Activated T-helper 1 cell treated with anti-CD3 and anti-CD28 coated beads, Interleukin-2, amount 50 U/mL, for 16 hours (primary cell): ENCODE measurements at places on chromosomes 5 and 9.

DNA sequence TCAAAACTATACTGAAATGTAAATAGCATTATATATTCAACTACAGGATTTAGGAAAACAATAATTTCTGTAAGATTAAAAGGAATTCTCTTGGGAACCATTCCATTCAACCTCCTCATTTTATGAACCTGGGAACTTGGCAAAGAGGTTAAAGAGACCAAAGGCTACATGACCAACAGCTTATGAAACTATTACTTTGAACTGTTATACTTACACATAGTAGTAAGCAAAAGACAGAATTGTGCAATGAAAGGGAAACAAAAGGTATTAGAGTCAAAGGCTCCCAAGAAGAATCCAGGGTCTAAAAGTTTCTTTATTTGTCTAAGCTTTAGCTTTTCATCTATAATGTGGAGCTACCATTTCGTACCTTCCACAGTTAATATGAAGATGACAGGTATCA, 7.2 kb downstream of the C9orf72 start:
- DNase-seq, result no peak

GRCh38 chr5:127960270-127960691, 123.3 kb upstream of the SLC12A2 start:
- DNase-seq, result no peak

DNA sequence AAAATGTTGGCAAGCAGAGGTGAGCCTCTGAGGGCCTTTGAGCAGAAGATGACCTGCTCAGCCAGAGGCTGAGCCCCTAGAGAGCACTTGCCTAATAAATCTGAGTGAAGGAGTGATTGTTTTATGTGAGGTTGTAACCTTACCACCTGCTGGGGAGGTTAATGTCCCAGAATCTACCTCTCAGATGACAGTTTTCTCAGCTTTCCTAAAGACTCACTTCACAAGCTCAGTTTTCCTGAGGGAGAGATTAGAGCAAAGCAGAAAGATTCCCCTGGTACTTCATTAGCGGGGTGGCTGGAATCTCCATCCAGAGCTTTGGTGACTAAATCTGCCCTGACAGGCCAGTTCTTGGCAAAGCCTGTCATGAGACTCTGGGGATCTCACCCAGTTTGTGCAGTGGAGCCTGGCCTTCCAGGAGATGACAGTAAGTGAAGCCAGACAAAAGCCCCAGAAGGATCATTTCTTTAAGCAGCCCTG, 48.8 kb upstream of the GALNT10 start:
- no peak for DNase-seq

DNA sequence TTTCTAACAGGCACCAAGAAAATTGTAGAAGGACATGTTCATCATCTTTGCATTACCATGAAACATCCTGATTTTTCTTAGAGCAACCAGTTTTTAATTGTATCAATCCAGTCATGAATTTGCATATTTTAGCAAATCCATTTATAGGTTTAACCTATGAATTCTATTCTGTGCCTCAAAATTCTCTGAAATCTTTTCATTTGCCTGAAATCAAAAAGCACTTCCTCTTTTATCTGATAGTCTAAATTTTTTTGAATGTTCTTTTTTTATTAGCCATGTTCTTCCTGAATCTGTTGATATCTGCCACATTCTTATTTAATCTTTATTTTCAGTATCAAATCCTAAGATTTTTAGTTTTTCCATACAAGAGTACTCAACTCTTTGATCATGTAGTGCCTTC, 36.9 kb upstream of the SRP19 start:
- no peak for DNase-seq

- no peak for DNase-seq
These were observed 28.8 kb downstream of the SPOCK1 start for GRCh38 chr5:137470111-137470920.

DNA sequence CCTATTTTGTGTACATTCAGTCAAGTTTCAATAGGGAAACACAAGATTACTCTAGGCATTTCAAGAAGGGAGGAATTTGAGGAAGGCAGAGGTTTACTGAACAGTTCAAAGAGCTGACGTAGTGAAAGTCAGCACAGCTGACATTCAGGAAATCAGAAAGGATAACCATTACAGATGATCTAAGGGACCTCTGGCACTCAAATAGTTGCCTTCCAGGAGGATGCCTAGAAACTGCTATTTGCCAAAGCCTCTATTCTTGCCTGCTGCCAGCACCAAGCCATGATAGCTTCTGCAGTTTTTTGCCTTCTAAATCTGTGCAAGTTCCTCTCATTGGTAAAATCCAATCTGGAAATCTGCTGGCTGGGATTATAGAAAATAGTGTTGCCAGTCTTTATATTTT, 373.1 kb downstream of the CSNK1G3 start:
- no peak for DNase-seq
